ENCODE measurements at places on chromosomes 5 and 9.
A peak's percentile ranks its signal among the peaks of the same experiment; 100 is the strongest.

DNA sequence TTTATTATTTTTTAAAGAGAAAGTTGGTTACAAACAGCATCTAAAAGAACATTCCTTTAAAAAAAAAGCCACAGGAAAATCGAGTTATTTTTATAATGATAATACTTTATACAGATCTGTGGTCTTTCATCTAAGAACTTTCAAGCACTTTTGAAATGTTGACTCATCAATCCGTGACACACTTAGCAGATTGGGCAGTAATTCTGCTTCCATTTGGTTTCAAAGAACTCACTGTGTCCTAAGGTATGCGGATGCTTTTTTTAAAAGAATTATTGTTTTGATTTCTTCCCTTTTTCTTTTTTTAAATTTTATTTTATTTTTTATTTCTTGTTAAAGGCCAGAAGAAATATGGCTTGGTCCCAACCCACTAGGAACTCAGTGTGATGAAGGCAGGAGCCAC lies 147.8 kb downstream of the AOPEP start:
- DNase-seq = no peak

DNA sequence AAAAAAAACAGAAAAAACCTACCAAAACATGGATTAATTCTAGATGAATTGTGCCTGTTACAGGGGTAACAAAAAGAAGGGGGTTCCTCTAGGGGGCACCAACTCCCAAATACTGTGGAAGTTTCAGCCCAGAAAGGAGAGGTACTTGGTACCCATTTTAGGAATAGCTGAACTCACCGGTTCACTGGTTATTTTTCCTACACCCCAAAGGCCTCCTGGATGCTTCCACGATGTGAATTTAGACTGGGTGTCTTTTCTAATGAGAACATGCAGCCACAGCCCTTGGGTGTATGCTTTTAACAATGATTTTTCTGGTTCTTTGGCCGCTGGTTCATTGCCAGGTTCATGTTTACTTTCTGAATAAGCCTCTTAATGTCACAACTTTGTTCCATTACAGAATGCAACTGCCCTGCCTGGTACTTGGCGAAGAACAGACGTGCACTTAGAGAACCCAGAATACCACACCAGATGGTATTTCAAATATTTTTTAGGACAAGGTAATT lies 46.7 kb downstream of the GARNL3 start:
- no peak for DNase-seq

- no peak for DNase-seq
These were observed 8.8 kb upstream of the TBC1D9B start for GRCh38 chr5:179916523-179916922.

DNA sequence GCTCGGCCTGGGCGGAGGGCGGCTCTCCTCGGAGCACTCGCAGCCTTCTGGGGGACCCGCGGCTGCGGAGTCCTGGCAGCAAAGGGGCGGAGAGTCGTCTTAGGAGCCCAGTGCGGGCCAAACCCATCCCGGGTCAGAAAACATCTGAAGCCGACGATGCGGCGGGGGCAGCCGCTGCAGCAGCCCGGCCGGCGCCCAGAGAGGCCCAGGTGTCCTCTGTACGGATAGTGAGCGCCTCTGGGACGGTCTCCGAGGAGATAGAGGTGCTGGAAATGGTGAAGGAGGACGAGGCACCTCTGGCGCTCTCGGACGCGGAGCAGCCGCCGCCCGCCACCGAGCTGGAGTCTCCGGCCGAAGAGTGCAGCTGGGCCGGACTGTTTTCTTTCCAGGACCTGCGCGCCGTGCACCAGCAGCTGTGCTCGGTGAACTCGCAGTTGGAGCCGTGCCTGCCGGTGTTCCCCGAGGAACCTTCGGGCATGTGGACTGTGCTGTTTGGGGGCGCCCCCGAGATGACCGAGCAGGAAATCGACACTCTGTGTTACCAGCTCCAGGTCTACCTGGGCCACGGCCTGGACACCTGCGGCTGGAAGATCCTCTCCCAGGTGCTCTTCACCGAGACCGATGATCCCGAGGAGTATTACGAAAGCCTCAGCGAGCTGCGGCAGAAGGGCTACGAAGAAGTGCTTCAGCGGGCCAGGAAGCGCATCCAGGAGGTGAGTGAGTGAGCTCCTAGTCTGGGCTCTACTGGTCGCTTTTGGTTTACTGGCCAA lies 1.2 kb downstream of the JMY start:
- DNase-seq = peak; percentile 15

GRCh38 chr9:21800931-21801682 lies 1.3 kb upstream of the MTAP start:
- no peak for DNase-seq

DNA sequence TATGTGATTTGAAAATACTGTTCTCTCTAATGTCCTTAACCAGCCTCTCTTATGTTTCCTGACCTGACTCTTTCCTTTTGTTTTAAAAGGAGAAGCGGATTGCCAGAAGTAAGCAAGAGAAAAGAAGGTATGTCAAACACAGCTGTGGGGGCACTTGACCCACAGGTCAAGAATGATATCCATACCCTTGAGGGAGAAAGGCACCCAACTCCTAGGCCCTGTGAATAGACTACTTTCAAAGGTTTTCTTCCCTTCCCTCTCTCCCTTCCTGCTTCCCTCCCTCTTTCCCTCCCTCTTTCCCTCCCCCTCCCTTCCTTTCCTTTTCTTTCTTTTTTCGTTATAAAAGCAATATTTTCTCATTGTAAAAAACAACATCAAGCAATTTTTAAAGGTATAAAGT lies 306.8 kb downstream of the TRPM3 start:
- DNase-seq = no peak

DNA sequence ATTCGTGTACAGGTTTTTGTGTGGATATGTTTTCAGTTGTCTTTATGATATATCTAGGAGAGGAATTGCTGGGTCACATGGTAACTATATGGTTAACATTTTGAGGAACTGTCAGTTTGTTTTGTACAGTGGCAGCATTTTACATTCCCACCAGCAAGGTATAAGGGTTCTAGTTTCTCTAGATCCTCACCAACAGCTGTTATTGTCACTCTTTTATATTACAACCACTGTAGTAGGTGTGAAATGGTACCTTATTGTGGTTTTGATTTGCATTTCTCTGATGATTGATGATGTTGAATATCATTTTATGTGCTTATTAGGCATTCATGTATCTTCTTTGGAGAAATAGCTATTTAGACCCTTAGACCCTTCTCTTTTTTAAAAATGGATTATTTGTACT lies 82.9 kb downstream of the CCDC171 start:
- DNase-seq = no peak

DNA sequence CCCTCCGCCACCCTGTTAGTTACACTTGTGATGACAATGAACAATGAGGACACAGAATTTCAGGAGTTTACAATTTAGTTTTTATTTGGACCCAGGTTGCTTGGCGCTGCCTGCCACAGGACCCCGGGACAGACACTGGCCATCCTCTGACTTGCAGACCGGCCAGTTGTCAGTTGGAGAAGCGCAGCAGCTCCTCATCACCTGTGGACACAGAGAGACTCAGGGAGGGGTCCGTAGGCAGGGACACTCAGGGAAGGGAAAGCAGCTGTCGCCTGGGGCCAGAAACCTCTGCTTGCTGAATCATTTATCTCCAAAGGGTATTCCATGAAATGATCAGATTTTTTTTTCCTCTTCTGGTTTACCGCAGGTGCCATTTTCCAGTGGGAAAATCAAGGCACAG lies 18.0 kb downstream of the AMBP start:
- no peak for DNase-seq

DNA sequence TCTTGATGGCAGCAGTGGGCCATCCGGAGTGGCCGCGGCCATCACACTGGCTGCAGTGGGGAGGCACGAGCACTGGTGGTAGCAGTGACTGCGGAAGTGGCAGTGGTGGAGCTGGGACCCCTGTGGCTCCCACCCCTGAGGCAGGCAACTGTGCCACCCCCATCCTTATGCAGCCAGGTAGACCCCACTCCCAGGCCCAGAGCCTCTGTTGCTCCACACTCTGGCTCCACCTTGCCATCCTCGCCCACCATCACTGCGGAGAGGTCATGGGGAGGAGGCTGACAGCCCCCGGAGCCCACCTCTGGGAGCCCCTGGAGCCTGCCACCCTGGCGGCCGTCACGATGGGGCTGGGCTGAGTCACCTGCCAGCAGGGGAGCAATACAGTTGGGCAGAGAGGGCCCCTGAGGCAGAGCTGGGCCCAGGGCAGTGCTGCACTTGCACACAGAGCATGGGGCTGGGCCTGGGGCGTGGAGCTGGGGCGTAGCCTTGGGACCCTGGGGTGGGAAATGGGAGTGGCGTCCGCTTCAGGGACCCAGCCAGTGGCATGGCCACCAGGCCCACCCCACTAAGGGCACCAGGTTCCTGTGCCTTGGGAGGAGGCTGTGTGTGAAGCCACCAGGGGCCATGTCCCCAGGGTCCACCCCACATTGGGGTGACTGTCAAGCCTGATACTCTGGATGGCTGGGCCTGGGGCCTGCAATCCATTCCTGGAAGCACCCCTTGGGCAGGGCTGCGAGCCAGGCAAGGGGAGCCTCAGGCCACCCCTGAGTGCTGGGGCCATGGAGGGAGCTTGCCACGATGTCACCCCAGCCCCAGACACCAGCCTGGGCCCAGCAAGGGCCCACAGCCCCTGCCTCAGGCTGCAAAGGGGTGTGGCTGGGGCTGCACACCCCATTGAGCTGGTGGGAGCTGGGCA lies 7.7 kb downstream of the AMBP start:
- DNase-seq = no peak

DNA sequence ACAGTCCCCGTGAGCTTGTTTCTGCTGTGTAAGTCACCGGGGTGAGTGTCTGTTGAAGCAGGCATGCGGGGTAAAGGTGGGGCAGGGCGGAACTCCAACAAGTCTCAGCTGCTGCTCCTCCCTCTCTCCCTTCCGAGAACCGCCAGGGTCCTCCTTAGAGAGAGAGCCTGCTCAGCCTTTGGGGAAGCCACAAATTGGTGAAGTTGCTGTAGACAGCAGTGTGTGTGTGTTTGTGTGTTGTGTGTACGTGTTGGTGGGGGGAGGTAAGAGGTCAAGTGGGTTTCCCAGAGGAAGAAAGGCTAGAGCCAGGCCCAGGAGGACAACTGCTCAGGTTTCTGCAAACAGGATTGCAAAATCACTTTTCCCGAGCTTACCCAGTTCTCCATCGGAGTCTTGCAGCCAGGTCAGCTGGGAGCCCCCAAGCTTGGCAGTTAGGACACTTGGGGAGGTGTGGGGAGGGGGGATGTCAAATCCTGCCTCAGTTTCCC lies 38.9 kb upstream of the DAB2IP start:
- no peak for DNase-seq

GRCh38 chr5:115151208-115151805 lies 18.4 kb downstream of the TRIM36 start:
- no peak for DNase-seq

DNA sequence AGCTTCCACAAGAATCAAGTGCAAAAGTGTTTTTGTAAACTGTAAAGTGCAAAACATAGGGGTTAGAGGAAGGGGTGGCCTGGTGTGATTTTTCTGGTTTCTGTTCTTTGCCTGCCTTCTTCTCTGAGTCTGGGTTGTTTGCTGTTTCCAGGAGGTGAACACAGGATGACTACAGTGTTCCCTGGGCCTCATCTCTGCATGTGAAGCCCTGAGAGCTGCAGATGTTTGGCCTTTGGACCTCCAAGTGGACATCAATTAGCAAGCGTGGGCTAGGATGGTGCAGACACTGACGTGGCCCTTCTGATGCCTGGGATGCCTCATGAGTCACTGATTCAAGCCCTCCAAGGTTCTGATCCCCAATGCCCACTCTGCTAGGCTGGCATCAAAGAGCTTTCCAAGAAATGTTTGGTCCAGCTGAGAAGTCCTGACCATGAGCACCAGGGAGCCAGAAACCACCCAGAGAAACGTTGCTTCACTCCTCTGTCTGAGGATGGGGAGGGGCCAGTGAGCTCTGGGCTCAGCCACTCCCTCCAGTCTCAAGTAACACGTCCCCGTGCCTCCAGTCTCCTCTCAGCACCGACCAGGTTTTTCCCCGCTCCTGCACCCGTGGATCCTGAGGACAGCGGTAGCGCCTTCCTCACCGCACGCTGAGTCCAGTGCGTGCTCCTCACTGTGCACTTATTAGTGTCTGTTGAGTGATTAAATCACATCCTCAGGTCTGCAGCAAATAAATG lies 7.6 kb downstream of the IL9 start:
- no peak for DNase-seq

GRCh38 chr9:91207729-91208418 lies 153.8 kb downstream of the AUH start:
- DNase-seq = no peak

- DNase-seq = no peak
These were observed 1.1 kb downstream of the FKBP15 start for GRCh38 chr9:113219969-113220368.

DNA sequence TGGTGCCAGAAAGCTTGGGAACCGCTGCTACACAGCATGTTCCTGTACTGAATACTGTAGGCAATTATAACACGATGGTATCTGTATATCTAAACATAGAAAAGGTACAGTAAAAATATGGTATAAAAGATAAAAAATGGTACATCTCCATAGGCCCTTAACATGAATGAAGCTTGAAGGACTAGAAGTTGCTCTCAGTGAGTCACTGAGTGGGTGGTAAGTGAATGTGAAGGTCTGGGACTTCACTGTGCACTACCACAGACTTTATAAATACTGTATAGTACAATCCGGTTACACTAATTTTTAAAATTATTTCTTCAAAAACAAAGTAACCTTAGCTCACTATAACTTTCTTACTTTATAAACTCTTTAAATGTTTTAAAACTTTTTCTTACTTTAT lies 819.9 kb upstream of the GRAMD2B start:
- no peak for DNase-seq

- DNase-seq = no peak
These were observed 74.7 kb upstream of the IL17B start for GRCh38 chr5:149453618-149454415.

- no peak for DNase-seq
These were observed 192.5 kb upstream of the RORB start for GRCh38 chr9:74304598-74304997.

- DNase-seq = no peak
These were observed 42.7 kb downstream of the HSDL2 start for GRCh38 chr9:112422417-112423148.

GRCh38 chr5:150461231-150461630 lies 11.7 kb upstream of the RPS14 start:
- no peak for DNase-seq

All from activated T-helper 1 cell treated with anti-CD3 and anti-CD28 coated beads, Interleukin-2, amount 50 U/mL, for 16 hours (primary cell).